CD4-positive, CD25-positive, alpha-beta regulatory T cell (primary cell): ENCODE measurements at places on chromosomes 2 and 18. TPM values are rescaled to one million over a fixed set of nuclear protein-coding genes. Genes with fewer than 3 reads are reported as not detected.

The CNTNAP5 gene
- polyA plus RNA-seq = not detected

GRCh38 chr18:10304853-10305252 lies 149.6 kb upstream of the APCDD1 start:
- DNase-seq = no peak

The CCDC141 gene
- 8.3 TPM for polyA plus RNA-seq

The HRH4 gene
- 1.5 TPM for polyA plus RNA-seq

DNA sequence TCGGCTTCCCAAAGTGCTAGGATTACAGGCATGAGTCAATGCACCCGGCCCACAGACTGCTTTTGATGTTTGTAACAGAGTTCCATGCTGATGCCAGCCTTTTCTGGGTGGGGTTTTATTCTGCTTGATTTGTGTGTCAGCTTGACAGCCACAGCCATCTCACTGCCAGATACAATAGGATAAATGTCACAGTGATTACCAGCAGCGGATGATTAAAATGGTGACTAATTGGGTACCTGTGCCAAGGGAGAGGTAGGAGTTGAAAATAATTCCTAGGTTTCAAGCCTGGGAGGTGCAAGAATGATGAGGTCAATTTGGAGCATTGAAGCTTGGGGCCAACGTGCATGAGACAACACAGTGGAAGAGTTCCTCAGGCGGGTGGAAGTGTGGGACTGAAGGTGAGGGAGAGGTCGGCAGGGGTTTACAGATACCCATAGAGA lies 39.4 kb downstream of the SH2D6 start:
- no peak for DNase-seq

GRCh38 chr18:62577765-62578164 lies 54.9 kb downstream of the ZCCHC2 start:
- DNase-seq = no peak

The KLHL30 gene
- not detected for polyA plus RNA-seq

- no peak for DNase-seq
Observed at GRCh38 chr2:232448304-232448690, 7.7 kb upstream of the ALPI start.

DNA sequence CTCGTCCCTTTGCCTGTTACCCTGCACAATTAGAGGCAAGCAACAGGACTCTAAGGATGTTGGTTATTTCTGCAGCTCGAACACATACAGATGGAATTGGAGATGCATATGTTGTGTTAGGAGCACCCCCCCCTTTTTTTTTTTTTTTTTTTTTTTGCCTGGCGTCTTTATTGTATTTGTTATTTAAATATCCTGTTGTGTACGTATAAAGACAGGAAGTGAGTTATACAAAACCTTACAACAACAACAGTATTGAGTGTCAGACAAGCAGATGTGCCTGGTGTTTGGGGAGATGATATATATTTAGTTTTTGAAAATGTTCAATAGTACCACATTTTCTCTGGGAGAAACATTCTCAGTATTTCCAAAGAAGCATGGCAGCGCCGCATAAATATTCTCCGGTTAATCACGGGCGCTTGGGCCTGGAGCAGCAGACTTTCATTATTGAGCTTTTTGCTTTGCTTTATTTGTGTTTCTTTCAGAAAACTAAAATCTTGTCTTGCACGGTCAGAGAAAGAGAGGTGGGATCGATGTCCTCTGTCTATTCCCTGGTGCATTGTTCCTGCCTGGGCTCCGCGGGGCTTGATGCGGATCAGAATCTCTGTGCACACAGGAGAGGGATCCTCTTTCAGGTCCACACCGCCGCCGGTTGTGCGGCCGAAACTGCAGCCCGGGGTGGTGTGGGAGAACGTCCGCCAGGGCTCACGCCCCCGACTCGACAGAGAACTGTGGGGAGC lies 23.2 kb upstream of the ZNF516 start:
- no peak for DNase-seq

The RAB31 gene
- polyA plus RNA-seq = 0.85 TPM

GRCh38 chr2:37786191-37786698 lies 114.8 kb upstream of the CDC42EP3 start:
- DNase-seq = no peak

GRCh38 chr2:37590119-37590571 lies 81.3 kb downstream of the CDC42EP3 start:
- no peak for DNase-seq

- DNase-seq = no peak
Observed at GRCh38 chr2:168814046-168814445, 11.6 kb downstream of the NOSTRIN start.

The CHRNG gene
- polyA plus RNA-seq = not detected

DNA sequence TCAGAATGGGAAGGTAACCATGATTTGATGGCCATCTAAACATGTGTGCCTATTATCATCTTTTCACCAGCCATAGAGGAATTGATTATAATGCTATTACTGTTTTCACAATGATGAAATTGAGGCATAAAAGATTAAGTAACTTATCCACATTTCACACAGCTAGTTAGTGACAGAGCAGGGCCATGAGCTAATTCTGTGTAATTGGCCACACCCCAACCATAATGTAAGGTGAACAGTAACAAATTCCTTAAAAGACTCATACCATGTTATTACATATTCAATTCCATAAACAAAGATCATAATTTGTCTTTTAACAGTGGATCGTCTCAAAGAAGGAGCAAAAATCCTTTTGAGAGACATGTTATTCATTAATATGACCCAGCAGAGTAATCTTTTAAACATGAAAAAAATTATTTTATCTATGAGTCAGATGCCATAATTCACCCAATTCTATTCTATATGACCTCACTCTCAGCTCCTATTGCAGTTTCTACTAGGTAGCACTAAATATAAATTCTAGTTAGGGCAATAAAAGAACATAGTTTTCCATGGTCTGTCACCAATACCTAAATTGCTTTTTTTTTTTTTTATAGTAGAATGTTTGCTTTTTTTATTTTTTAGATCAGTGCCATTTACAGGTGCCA lies 475.8 kb upstream of the SLC39A10 start:
- no peak for DNase-seq

- DNase-seq = no peak
Observed at GRCh38 chr2:219698748-219699439, 71.5 kb downstream of the SLC4A3 start.

DNA sequence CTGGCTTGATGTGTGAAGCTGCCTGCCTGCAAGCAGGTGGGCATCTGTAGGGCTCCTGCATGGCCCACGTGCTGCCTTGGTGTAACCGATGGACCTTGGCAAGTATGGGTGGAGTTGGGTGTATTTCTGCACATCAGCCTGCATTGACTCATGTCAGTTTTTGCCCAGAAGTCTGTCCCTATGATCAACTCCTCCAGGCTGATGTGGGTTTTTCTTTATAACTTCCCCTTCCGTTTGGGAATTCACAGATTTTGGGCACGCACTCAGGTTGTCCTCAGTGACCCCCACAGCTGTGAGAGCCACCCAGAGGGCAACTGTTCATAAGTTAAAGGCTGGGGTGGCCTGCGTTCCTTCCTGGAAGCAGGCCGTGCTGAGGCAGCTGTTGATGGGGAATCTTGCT lies 123.3 kb downstream of the NCK2 start:
- no peak for DNase-seq

DNA sequence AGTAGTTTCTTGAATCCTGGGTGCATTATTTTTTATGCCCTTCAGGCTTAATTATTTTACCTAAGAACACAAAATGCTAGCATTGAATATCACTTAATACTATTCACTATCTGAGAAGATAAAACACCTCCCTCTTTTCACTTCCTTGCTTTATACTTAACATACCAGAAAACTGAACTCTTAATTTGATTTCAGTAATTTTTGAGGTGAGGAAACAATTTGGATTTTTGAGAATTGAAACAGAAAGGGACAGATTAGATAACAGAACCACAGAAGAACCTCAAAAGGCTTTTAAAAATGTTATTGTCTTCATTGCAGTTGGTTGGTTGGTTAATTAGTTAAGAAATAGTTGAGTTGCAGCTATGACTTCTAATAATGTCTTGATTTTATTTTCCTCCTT lies 69.5 kb downstream of the GPD2 start:
- DNase-seq = no peak

DNA sequence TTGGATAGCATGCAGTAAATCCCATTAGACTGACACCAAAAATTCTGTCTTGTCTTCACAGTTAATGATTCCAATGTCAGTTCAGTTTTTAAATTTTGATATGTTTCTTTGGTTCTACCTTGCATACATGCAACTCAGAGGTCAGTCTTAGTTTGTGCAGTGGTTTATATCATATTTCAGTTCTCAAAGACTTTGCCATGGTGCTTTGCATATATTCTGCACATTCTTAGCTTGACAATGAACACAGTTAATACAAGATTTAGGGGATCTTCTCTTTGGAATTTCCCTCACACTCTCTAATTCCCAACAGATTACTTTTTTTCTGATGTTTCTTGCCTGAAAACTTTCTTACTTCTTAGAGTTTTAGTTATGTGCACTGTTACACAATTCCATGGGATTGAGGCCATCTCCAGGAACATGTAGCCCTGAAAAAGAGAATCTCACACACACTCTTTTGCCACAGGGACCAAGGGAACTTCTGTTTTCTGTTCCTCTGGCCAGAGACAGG lies 17.3 kb downstream of the NOL4 start:
- no peak for DNase-seq

DNA sequence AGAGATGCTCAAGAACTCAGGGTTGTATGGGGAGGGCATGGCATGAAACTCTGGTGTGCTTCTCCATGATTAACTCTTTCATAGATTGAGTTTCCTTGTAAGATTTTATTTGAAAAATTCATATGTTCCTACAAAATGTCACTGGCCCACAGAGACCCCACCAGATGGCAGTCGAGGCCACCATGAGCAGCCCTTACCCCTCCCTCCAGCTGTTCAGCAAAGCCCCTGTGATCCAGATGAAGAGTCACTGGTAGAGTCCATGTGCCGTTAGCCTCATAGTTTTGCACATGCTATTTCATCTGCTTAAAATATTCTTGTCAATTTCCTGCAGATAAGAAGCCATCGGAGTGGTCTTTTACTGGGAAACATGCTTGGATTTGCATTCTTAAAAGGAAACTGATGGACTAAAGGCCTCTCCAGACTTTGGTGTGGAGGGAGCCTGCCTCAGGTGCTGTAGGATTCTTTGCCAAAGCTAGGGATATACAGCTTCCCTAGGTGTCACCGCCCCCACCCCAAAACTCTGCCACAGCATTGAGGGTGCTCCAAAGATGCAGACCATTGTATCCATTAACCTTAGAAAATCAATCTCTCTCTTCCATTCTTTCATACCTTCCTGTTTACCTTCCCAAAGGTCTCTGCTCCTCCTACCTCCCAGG lies 18.8 kb downstream of the ZNF385B start:
- DNase-seq = no peak

The CDKL4 gene
- polyA plus RNA-seq = 0.25 TPM

DNA sequence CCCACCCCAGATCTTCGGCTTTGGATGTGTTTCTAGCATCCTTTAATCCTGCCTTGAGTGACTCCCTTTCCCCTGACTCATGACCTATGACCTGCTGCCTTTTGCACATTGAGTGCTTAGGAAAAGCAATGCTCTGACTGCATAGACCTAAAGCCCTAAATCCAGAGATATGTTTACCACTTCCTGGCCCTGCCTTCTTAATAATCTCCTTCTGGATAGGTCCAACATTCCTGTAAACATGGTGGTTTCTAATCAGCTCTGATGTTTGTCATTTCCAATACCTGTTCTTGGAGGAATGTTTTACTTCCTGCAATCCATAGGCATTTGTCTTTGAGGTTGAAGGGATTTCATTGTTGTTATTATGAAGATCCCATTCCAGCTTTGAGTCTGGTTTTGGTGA lies 2.3 kb downstream of the SLC3A1 start:
- no peak for DNase-seq

DNA sequence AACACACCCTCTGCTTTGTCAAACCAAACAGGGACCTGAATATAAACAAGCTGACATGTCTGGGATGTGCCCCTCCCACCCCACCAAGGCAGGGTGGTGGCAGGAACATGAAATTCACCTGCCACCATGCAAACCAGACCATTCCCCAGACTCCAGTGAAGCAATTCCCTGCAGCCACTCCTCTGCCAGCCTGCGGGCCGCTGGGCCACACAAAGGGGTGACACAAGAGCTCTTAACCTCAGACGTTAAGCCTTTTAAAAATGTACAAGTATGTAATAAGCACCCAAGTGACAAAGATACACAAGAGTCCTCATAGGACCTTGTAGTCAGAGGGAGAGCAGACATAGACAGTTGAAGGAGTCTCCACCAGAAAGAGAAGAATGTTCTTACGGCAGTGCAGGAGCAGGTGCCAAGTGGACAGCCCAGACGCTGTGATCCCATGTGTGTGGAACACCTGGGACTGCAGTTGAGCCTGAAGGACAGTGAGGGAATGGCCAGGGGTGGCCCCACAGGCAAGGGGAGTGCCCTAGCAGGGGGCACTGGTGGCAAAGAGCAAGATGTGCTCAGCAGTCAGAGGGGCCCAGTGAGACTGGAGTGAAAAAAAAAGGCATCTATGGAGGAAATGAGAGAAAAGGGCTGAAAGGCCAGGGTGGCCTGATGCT lies 36.9 kb downstream of the CRACDL start:
- DNase-seq = no peak

DNA sequence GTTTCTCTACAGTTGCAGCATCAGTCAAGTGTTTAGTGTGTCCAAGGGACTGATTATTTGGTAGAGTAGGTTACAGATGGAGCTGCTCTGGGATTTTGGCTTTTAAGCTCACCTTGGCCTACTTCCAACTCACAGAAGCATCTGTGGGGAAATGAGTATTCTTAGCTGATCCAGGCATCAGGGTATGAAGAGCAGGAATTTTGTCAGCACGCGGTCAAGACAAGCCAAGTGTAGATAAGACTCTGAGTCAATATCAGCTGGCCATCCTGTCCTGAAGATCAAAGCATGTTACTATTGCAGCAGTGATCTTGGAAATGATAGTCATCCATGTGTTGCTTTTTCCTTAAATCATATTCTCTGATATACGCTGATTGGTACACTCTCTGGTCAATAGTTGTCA lies 24.4 kb downstream of the SERPINB4 start:
- DNase-seq = no peak

DNA sequence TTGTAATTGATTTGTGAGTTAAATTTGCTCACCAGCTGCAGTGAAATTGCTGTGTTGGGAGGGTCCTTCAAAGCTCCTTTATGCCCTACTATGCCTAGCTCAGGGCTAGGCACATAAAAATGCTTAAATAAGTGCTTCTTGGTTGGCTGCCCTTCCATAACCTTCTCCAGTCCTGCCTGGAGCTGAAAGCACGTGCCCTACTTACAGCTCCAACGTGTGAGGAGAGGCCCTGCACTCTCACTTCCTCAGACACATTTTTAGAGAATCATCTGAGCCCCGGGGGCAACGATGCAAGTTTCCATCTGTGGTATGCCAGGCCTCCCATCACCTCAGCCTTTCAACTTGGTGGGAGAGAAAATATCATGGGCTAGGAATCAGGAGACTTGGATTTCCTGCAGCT lies 202.7 kb downstream of the BCL11A start:
- no peak for DNase-seq

DNA sequence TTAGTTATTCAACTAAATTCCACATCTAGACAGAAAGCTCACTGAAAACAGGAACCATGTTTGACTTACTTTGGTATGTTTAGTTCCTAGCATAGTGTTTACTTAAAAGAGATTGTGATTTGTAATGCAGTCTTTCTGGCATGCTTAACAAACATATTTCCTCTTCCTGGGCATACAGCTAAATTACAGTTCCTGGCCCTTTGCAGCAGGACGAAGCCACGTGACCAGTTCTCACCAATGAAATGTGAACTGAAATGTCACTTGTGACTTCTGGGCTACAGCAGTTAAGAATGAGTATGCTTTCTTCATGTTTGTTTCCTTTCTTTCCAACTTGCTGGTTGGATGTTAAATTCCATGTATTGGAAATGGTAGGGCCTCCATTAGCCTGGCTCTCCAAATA lies 330.5 kb downstream of the FIGN start:
- no peak for DNase-seq

The ZBTB7C gene
- polyA plus RNA-seq = not detected

The ITPRIPL1 gene
- 7.5 TPM for polyA plus RNA-seq

The NDUFS1 gene
- 41.4 TPM for polyA plus RNA-seq
